ENCODE measurements at places on chromosomes 6 and 20. TPM values are rescaled to one million over a fixed set of nuclear protein-coding genes. Genes with fewer than 3 reads are reported as not detected.

Gene SAMD10
- 14.2 TPM for polyA plus RNA-seq

Gene SNAP91
- 0.52 TPM for polyA plus RNA-seq

Gene BIRC7
- polyA plus RNA-seq: 1.9 TPM

Gene RAET1L
- not detected for polyA plus RNA-seq

Gene KCNQ5
- polyA plus RNA-seq: 0.59 TPM

Gene ZNF318
- 24.9 TPM for polyA plus RNA-seq

Gene ABHD16B
- polyA plus RNA-seq: not detected
